Amniotic stem cell (primary cell): ENCODE measurements at places on chromosomes 12 and 14.

DNA sequence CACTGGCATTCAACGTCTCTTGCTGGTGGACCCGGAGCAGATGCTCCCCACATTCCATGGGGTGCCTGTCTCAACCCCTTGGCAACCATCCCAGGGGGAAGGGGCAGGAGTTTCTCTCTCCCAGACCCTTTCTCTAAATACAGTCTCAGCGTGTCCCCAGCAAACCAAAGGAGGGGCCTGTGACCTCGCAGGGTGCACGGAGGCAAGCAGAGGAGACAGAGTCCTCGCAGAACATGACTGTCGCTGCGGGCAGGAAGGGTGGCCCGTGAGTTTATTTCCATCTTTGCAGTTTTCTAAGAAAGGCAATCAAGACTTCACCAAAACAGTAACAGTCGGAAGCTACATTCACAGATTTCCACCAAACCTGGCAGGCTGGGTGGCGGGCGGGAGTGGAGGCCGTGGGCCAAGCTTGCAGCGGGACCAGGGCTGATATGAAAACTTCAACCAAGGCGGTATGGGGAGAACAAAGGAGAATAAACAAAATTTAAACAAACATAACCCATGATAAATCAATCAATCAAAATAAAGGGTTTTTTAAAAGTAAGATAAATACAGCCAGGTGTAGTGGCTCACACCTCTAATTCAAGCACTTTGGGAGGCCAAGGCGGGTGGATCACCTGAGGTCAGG lies 18.6 kb downstream of the BRF1 start:
- no peak for DNase-seq

- no peak for DNase-seq
These were observed 63.8 kb upstream of the LMO3 start for GRCh38 chr12:16669756-16670155.

DNA sequence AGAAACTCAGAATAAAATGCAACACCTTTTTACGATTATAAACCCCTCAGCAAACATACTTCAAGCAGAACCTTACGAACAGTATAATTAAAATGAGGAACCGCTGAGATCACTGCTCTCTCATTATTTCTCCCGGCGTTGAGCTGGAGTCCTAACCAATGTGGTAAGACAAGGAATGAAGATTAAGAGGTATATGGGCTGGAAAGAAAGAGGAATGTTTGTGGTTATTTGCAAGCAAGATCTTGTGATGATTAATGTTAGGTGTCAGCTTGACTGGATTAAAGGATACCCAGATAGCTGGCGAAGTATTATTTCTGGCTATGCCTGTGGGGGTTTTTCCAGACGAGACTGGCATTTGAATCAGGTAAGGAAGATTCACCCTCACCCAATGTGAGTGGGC lies 10.3 kb upstream of the ZNF84 start:
- DNase-seq: no peak

DNA sequence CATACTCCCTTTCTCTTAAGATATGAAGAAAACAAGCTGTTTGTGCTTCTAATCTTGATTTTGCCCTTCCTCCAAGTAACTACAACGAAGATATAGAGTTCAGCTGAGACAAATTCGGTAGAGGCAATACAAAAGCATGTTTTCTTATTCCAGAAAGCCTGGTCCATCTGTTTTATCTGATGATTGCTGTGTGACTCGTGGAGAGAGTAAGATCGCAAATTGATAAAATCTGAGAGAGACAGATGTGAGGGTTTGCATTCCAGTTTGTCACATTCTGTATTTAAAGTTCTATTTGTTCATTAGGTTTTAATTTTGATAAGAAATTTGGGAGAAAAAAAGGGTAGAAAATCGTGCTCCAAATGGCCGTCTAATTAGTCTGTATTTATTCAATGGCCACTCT lies 192.1 kb downstream of the CPNE8 start:
- DNase-seq: no peak

DNA sequence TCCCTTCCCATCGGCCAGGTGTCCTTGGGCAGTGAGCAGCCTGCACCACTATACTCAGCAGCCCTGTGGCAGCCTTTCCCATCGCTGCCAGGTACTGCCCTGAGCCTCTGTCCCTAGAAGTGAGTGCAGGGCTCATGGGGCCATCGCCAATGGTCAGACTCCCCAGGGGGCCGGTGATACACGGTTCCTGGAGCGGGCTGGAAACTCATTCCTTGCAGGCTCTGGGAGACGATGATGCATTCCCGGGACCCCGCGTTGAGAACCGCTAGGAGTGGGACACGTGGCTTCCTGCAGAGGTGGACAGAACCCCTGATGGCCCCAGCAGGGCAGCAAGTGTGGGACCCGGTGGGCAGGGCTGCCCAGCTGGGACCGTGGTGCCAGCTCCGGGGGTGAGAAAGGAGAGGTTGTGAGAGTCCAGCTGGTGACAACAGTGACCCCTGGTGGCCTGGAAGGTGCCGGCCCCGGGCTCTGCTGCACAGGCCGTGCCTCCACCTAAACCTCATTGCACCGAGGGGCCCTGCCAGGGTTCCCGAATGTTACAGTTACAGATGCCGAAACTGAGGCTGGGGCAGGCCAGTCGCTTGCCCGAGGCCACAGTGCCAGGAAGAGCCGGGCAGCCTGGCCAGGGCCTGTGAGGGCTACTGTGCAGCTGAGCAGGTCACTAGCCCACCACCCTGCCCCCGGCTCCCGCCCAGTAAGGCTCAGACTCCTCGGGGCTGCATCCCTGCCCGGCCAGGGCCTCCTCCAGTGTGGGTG lies 33.8 kb downstream of the FBRSL1 start:
- DNase-seq: peak; percentile 12

DNA sequence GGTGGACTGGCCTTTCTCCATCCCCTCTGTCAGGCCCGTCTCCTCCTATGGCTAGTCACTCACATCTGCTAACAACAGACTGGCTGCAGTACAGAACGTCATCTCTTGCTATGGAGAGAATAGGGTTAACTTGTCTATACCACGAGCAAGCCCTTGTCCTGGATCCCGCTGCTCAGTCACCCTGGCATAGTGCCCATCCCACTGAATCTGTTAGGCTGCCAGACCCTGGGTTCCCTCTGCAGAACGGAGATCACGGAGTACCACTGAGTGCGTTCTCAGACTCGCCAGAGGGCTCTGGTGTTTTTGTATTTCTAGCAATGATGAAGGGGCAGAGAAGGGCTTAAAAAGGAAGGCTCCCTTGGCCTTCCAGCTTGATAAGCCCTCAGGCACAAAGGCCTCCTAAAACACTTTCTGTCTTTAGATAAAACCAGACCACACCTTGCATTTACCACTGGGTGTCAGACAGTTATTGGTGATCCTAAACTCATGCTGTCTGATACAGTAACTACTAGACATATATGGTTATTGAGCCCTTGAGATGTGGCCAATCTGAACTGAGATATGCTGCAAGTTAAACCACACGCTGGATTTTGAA lies 6.3 kb upstream of the NRIP2 start:
- DNase-seq: no peak

GRCh38 chr14:27077710-27078109 lies 479.9 kb upstream of the NOVA1 start:
- no peak for DNase-seq

GRCh38 chr14:76328457-76329137 lies 47.3 kb upstream of the ESRRB start:
- no peak for DNase-seq

- DNase-seq: peak; percentile 67
These were observed 1141.2 kb upstream of the TMEM132C start for GRCh38 chr12:127125607-127126259.

GRCh38 chr12:113899042-113899560 lies 67.0 kb downstream of the RBM19 start:
- no peak for DNase-seq

DNA sequence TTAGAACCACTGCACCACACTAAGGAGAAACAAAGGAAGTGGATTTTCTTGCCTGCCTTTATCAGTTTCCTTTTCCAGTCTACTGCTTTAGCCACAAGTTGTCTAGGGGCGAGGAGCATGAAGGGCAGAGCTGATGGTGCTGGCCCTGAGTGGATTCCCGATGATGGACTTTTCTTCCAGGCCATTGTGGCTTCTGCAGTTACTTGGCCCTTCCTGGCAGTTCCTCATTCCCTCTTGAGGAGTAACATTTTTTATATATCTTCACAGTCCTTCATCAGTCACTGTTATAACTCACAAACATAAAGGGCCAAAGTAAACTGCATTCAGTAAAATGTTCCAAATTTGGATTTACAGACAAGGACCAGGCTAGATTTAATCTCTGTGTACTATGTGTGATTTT lies 61.2 kb upstream of the SRSF5 start:
- no peak for DNase-seq

DNA sequence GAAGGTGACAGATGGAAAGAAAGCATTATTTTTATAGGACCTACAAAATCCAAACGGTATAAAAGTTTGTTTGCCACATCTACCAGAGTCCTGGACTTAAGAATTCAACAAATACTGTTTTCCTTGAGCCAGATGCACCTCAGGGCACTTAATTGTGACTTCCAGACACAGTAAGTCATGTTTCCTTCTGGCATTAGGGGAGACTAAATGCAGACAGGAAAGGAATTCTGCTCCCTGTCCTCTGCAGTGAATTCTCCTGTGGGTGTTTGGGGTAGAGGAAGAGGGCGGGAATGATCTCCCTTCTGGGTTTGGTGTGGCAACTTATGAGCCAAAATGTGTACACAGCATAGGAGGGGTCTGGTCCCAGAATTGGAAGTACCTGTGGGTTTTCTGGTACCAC lies 93.9 kb upstream of the ZDHHC17 start:
- no peak for DNase-seq

DNA sequence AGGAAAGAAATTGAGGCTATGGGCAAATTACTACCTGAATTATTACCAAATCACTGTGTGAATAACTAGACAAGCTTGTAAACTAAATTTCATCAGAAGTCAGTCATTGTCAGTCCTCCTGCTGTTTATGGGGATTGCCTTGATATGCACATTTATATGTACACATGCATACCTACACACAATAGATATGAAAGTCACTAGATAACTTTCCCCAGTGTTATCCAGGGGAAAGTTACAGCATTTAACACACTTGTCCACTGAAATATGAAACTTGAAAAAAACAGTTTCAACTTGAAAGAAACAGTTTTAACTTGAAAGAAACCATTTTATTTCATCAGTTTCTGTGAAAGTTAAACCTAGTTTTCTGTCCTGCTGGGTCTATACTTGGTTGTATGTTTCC lies 199.6 kb downstream of the SLC2A13 start:
- DNase-seq: no peak

DNA sequence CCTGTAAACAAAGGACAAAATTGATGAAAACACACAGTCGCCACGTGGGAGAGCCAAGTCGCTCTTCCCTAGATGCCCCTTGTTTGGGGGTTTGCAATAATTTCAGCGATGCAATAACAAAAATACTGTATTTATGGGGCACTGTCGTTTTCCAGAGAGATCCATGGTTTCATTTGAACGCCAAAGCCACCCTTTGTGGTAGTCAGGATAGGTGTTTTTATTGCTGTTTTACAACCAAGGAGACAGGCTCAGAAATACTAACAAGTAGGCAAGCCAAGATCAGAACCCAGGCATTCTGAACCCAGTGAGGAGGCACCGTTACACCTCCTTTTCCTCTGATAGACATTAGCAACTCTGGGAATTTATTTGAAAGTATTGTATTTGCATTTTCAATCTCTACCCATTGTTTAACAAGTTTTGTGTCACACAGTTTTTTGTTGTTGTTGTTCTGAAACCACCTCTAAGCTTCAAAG lies 831 bp upstream of the BTBD7 start:
- DNase-seq: no peak

DNA sequence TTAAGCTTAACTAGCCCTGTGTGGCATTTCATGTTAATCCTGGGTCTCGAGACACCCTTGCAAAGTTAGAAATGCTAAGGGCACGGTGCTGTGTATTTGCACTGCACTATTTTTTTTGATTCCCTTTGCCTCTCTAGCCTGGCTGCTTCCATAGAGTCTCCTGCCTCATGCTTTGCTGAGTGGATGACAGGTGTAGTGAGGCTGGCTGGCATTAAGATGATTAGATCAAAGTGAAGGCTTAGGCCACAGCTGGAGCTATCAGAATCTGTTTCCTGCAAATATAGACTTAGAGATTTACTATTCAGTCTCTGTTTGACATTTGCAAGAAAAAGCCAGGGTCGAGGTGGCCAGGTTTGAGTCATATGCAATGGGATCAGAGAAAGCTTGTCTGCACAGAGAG lies 791.1 kb downstream of the AACS start:
- no peak for DNase-seq

DNA sequence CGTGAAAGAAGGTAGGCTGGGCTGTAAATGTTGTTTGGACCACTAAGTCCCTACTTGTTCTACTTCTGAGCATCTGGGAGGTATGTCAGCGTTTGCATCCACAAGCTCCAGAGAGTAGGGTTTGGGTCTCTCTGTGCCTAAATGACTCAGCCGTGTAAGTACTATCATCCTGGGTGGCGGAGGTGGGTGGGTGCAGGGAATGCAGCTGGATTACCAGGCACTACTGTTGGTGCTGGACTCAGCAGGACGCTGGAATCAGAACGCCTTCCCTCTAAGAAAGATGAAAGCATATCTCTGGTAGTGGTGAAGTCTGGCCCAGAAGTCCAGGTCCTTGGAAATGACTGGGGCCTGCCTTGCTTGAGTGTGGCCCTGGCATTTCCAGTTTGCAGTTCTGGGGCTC lies 289.7 kb downstream of the PCNX1 start:
- DNase-seq: no peak

DNA sequence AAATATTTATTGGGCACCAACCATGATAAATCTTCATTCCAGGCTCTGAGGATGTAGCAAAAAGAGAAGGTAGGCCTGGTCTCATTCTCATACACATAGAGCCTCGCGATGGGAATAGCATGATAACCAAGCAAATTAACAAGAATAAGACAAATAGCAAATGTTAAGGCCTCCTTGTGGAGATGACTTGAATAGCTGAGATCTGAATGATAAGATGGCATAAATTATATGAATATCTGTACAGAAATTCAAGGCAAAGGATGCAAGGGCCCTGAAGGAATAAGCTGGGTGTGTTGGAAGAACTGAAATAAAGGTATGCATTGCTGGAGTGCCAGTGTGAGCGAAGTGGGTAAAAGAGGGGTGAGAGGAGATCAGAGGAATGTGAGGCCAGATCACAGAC lies 114.8 kb downstream of the ALX1 start:
- no peak for DNase-seq

DNA sequence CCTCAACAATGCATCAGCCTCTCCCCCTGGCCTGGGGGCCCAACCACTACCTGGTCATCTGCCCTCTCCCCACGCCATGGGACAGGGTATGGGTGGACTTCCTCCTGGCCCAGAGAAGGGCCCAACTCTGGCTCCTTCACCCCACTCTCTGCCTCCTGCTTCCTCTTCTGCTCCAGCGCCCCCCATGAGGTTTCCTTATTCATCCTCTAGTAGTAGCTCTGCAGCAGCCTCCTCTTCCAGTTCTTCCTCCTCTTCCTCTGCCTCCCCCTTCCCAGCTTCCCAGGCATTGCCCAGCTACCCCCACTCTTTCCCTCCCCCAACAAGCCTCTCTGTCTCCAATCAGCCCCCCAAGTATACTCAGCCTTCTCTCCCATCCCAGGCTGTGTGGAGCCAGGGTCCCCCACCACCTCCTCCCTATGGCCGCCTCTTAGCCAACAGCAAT lies 7.4 kb upstream of the RNU7-1 start:
- DNase-seq: no peak

GRCh38 chr14:26377150-26377549 lies 220.7 kb downstream of the NOVA1 start:
- no peak for DNase-seq
